ENCODE measurements at places on chromosomes 6 and 20.

GRCh38 chr6:112204350-112204706, 50.0 kb downstream of the LAMA4 start:
- DNase-seq: no peak

DNA sequence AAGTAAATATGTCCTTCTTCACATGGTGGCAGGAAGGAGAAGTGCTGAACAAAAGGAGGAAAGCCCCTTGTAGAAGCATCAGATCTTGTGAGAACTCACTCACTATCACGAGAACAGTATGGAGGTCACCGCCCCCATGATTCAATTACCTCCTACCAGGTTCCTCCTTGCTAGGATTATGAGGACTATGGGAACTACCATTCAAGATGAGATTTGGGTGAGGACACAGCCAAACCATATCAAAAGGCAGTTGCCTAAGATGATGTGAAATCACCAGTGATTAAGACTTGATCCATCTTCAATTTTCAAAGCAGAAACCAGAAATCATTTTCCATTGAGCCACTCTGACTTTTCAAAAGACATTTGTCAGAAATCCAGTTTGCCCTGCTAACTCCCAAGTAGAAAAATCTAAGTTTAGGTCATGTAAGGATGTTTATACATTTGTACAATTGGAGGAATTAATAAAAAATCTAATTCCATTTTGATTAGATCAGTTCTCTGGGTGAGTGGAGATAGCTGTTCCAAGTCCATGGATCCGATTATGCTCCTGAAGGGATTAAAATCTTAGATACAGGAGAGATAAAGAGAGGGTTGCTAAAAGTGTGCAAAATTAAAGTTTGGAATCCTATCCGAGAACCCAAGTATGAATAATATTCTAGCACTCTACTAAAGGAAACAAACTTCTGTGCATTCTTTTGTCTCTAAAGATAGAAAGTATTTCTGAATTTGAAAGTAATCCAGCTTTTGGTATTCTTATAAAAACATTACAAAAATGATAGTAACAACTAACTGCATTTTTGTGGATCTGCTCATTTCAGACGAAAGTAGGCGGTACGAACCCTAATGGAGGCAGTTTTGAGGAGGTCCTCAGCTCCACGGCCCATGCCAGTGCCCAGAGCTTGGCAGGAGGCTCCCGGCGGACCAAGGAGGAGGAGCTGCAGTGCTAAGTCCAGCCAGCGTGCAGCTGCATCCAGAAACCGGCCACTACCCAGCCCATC, 39.5 kb downstream of the HDDC2 start:
- DNase-seq: peak; percentile 71

DNA sequence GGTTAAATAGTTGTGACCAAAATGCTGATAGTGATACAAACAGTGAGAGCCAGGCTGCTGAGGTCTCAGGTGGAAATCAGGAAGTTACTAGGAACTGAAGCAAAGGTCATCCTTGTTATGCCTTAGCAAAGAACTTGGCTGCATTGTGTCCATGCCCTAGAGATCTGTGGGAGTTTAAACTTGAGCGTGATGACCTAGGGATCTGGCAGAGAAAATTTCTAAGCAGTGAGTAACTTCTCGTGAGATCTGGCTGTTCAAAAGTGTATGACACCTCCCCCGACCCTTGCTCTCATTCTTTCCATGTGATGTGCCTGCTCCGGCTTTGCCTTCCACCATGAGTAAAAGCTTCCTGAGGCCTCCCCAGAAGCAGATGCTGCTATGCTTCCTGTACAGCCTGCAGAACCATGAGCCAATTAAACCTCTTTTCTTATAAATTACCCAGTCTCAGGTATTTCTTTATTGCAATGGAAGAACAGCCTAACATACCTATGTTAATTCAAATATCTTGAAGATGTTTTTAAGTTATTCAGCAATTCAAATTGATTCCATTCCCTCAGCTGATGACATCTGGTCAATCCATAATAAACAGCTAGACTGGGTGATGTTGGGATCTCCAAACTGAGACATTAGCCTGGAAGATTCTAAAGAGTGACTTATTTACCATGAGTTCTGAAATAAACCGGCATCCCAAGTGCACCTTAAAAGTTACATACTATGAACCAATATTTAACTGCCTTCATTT, 33.8 kb downstream of the KIF16B start:
- no peak for DNase-seq

DNA sequence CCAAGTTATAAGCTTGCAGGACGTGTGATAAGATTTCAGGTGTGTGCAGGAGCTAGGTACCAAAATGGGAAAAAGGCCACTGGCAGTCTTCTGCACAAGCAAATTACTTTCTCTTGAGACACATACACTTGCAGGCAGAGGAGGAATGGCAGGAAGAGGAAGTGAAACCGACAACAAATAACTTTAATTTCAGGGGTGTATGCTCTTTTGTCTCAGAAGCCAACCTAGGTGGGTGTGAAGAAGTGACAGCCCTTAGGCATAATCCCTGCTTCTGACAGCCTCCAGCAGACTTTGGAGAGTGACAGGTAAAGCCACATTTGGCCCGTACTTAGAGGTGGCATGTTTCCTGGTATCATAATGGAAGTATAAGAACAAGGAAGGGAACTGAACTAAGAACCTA, 118.8 kb upstream of the TRAF3IP2 start:
- DNase-seq: no peak

DNA sequence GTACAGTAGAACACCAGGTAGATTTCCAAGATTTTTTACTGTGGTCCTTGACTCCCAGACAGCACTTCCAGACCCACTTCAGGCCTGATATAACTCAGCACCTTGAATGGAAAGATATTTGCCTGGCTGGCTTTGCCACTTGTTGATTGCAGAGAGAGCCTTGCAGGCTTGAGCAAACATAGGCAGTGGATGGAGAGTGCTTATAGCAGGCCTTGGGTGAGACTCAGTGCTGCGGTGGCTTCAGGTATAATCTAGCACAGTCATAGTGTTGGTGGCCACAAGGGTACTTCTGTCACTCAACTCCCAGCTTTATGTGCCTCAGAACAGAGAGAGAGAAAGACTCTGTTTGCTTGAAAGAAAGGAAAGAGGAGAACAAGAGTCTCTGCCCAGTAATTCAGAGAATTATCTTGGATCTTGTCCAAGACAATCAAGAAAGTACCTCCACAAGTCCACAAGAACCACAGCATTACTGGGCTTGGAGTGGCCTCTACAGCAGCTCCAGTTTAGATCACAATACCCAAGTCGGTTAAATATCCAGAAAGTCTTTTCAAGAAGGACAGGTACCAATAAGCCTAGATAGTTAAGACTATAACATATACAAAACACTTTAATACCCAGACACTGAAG, 70.5 kb upstream of the FKBP1C start:
- DNase-seq: no peak

DNA sequence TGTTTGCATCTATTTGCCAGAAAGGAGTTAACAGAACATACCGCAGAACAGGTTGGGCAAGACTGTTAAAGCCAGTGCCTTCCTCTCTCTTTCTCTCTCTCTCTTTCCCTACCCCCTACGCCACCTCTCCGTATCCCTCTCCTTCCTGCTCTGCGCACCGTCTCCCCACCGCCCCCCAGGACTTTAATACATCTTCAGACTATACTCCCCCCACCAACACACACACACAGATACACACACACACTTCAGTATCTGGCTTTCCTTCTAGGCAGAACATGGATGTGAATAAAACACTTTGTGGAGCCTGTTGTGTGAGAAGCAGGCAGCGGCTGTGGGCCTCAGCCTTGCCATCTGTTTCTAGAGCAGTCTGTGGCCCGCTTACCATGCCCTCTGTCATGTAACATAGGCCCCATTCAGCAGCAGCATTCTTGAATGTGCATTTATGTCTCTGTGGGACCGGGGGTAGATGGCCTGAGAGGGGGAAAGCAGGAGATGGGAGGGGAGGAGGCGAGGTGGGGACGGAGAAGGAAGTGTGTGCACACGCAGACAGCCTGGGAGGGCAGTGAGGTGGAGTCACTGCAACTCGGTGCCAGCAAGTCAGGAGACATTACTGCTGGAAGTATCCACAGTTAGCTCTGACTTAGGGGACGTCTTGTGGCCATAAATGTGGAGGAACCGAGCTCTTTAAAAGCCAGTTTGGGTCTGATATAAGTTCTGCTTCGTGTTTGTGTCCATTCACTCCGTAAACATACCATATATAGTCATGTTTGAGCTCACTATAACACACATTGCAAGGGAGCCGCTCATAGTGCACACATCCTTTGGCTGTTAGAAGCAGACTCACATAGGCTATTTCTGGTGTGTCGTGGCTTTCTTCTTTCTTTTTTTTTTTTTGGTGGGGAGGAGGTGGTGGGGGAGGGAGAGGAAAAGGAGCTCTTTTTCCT, 38.4 kb downstream of the RREB1 start:
- peak; percentile 52 for DNase-seq

GRCh38 chr6:1025821-1026220, 286.1 kb upstream of the FOXQ1 start:
- DNase-seq: no peak

DNA sequence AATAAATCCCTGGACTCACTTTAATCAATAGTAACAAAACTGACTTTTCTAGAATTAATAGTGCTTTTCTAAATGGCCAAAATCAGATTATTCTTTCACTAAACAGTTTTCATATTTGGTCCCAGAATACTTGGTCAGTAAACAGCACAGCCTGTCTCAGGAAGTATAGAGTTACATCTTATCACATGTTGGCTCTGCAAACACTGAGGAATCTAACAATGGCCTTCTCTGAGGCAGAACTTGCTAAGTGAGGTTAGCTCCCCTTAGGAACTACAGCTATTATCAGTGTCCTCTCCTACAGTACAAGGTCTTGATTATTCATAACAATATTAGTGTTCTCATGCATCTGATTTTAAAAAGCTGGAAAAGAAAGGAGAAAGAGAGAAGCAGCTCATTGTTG, 1622.8 kb downstream of the HACE1 start:
- DNase-seq: no peak

DNA sequence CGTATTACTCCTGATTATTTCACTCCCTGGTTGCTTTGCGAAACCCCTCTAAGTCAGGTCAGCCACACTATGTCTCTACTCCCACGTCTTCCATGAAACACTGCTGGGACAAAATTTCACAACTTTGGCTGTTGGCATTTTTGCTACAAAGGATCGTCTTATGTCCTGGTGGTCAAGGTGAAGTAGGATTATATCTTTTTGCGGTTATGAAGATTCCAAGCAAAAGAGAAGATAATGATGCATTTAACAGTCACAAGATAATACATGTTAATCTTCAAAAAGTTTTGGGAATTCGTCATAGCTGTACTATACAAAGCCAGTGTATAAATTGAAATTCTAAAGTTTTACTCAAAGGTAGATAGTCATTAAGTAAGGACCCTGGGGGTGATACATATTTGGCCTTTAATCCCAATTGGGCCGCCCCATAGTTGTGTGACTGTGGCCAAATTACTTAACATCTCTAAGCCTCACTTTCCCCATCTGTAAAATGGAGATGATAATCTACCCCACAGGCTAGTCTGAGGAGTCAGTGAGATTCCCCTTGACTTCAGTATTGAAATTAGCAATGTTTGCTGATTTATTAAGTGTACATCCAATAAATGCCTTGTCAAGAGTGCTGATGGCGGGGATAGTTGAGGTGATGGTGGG, 212.1 kb downstream of the ARID1B start:
- DNase-seq: no peak

GRCh38 chr6:140124498-140124897, 750.0 kb upstream of the CITED2 start:
- DNase-seq: no peak

- peak; percentile 77 for DNase-seq
Observed at GRCh38 chr6:14476793-14477531, 359.4 kb downstream of the CD83 start.

GRCh38 chr6:62262283-62262682, 23.7 kb downstream of the KHDRBS2 start:
- DNase-seq: no peak

DNA sequence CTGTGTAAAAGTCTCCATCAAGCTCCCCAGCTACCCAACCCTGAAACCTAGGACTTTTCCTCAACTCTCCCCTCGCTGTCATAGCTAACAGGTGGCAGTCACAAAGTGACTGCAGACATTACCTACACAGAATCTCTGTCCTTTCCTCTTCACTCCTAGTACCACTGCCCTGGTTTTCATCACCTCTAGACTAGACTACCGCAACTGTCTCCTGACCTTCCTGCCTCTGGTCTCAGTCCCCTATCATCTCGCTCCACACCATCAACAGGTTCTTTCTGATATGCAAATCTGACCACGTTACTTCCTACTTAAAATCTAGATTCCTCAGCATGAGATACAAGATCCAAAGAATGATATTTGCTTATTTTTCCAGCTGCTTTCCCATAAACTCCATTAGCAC, 93.8 kb downstream of the SMLR1 start:
- DNase-seq: no peak

DNA sequence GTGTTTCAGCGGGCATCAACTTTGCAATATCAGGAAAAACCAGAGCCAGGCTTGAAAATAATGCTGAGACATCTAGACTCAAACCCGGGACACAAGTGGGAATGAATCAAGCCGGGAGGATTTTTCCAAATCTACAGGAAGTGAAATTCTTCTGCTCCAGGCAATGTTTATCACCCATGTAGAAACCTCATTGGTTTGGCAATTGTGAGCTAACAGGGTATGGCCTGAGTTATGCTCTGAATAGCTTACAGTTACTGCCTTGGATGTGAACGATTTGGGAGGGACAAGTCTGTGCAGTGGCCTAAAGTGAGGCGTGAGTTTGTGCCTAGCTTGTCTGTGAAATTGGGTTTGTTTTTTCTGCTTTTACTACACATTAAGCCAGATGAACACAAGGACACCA, 87.4 kb downstream of the PCSK2 start:
- DNase-seq: no peak

DNA sequence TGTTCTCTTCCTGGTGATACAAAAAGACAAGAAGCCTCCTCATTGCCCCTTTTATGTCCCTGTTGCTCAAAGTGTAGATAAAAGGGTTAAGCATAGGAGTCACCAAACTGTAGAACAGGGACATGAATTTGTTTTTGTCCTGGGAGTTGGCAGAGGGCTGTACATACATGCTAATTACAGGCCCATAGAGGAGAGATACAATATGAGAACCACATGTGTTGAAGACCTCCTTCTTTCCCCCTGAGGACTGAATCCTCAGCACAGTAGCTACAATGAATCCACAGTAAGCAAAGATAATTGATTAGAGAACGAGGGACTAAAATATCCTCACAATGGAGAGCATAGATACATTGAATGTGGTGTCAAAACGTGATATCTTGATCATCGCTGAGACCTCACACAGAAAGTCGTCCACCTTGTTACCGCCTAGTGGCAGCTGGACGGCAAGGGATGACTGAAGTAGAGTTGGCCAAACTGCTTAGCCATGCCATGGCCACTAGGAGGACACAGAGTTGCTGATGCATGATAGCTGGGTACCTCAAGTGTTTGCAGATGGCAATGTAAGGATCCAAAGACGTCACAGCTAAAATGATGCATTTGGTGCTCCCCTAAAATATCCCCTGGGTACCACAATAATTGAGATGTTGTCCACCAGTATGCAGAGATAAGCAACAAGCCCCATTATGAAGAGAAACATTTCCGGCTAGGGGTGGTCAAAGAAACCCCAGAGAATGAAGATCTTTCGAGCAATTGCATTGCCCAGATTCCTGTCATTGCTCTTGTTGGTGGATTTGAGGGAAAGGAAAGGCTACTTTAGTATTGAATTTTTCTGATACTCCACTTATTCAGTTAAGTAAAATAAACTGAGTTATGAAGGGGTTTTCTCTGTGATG, 15.0 kb downstream of the OR2B3 start:
- peak; percentile 11 for DNase-seq

GRCh38 chr6:89260310-89260709, 43.2 kb upstream of the GABRR1 start:
- DNase-seq: no peak

All from astrocyte of the hippocampus (primary cell).